ENCODE measurements at places on chromosomes 12 and 14.

DNA sequence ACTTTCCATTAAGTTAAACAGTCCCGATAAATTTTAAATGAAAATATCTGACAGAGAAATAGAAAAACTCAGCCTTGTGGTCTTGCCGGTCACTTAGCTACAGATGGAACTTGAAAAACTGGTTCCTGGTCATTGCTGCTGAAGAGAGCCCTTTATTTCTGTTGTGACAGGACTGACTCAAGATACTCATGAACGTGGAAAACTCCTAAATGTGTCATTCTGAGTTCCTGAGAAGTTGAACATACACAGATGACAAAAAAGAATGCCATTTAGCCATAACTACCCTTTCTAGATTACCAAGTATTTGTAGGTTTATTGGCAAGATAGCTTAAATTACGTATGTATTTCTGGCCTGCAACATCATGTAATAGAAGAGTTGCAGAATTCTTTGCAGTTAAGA, 134.2 kb downstream of the HMGA2 start:
- DNase-seq = no peak

GRCh38 chr14:102492531-102492910, 17.1 kb downstream of the ANKRD9 start:
- no peak for DNase-seq

GRCh38 chr14:70005281-70005805, 126.1 kb downstream of the SMOC1 start:
- DNase-seq = no peak

DNA sequence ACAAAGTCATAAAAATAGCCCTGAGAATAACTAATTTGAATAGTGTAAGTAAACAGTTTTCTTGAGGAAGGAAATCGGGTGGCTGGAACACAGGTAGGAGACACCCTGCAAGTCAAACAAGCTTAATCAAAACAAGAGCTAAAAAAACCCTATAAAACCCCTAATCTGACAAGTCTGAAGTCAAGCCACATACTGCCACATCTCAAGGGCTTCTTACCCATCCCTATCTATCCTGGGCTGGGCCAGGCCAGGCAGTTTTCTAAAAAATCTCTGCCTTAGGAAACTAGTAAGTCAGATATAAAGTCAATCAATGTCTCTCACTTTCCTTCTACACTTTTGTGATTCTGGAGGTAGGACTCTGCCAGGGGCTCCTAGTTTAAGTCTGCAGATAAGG, 15.3 kb downstream of the UBE2N start:
- no peak for DNase-seq

DNA sequence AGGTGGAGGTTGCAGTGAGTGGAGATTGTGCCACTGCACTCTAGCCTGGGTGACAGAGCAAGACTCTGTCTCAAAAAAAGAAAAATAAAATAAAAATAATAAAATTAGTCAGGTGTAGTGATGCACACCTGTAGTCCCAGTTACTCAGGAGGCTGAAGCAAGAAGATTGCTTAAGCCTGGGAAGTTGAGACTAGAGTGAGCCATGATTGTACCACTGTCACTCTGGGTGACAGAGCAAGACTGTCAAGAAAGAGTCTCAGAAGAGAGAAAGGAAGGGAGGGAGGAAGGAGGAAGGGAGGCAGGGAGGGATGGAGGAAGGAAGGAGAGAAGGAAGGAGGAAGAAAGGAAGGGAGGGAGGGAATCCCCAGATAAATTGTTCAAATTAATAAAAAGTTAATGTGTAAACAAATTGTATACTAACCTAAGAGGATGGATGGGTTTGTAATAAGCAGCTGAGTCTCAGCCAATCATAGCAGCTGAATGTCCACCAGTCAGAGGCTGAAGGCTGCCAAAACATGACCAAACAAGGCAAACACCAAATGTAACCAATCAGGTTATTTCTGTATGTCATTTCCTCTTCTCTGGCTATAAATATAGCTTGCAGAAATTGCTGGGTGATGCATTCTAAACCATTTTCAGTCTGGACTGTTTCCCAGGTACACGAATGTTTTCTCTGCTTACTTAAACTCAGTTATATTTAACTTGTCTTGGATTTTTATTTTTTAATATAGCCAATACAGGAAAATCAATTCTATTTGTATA, 6.1 kb upstream of the CDCA4 start:
- DNase-seq = no peak

GRCh38 chr14:61438860-61439765, 117.7 kb downstream of the PRKCH start:
- peak; percentile 41 for DNase-seq

Data from CD4-positive, alpha-beta T cell treated with Interleukin-21 for 1 hour (primary cell).